ENCODE measurements at places on chromosomes 1 and 21.
A peak's percentile ranks its signal among the peaks of the same experiment; 100 is the strongest.

DNA sequence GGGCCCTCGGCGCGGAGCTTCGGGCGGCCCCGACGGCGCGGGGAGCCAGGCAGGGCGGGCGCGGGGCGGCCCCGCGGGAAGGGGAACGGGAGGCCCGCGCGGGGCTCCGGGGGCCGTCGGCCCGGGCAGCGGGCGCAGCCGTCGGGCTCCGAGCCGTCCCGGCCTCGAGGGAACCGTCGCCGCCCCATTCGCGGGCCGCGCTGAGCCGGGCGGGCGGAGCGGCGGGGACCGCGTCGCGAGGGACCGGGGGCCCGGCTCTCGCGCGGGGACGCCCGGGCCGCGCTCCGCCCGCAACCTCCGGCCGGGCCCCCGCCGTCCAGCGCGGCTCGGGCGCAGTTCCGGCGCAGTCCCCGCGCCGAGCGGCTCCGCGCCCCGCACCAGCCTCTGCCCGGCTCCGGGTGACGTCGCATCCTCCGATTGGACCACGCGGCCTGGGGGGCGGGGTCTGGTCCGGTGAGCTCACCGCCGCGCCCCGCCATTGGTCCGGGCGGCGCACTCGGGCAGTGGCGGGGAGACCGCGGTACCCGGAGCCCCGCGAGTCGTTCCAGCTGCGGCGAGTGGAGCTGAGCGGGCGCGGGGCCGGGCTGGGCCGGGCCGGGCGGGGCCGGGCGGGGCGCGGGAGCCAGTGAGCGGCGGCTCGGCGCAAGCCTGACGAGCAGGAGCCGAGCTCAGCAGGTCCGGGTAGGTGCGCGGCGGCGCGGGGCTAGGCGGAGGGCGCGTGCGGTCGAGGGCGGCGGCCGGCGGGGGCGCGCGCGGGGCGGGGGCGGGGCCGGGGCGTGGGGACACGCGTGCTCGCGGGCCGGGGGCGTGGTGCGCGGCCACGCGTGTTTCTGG is 66.7 kb upstream of the VAMP3 start:
- peak; percentile 95 for DNase-seq

- no peak for DNase-seq
These were observed 214.5 kb upstream of the CAMK1G start for GRCh38 chr1:209368864-209369598.

- no peak for DNase-seq
These were observed 38.2 kb downstream of the MRPL39 start for GRCh38 chr21:25569084-25569483.

DNA sequence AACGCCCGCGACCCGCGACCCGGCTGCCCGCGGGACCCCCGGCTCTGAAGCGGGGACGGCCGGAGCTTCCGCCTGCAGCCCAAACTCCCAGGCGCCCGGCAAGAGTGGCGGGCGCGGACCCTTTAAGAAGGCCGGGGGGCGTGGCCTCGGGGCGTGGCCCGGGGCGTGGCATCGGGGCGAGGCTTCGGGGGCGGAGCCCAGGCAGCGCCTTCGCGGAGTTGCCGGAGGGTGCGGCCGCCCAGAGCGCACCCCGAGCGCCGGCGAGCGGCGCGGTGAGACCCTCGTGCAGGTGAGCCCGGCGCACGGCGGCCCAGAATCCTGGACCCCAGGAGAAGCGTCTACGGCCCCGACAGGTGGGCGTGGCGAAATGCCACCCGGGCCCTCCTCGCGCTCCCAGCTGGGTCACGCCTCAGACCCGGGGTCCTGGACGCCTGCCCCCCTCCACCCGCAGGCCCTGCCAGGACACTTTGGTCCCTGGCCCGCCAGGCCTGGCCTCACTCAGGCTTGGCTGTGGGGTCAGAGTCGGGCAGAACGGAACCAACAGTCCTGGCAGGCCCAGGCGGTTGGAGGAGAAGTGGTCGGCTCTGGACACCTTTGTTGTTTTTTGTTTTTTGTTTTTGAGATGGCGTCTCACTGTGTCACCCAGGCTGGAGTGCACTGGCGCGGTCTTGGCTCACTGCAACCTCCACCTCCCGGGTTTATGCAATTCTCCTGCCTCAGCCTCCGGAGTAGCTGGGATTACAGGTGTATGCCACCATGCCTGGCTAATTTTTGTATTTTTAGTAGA is 14.4 kb downstream of the RNF223 start:
- peak; percentile 99 for DNase-seq

GRCh38 chr1:170749549-170749948 is 85.6 kb downstream of the PRRX1 start:
- DNase-seq = no peak

DNA sequence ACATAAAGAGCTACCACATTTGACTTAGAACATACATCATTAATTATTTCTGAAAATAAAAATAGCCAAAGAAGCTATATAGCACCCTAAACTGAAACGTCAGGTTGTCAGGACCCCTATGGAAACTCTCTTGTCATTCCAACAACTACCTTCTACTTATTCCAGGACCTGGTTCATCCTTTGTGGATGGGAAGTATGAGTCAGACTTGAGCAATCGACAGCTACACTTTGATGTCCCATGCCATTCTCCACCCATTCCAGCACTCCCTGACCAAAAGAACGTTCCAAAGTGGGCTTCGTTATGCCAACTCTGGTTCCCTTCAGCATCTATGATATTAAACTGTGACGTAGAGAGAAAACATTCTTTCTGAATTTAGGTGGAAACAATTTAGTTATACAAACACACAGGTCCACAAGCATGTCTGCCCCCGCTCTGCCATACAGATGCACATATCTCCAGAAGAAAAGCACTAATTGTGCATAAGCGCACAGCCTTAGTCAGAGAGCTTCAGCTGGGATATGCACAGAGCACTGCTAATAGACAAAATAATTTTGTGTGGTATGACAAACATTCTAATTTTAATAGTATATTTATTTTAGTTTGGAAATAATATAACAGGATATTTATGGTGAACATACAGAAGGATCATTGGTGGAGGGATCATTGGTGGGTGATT is 723.1 kb upstream of the B3GALT2 start:
- no peak for DNase-seq

GRCh38 chr1:157193702-157194391 is 55.7 kb upstream of the ETV3 start:
- peak; percentile 78 for DNase-seq

DNA sequence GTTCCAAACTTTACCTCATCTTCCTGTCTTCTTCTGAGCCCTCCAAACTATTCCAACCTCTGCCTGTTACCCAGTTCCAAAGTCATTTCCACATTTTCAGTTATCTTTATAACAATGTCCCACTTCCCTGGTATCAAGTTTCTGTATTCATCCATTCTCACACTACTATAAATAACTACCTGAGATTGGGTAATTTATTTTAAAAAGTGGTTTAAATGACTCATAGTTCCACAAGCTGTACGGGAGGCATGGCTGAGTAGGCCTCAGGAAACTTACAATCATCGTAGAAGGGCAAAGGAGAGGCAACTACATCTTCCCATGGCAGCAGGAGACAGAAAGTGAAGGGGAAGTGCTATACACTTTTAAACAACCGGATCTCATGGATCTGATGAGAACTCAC is 428.5 kb upstream of the RGS18 start:
- no peak for DNase-seq

GRCh38 chr1:53470155-53470554 is 11.0 kb downstream of the DMRTB1 start:
- peak; percentile 41 for DNase-seq

- no peak for DNase-seq
These were observed 42.7 kb downstream of the RGL1 start for GRCh38 chr1:183847641-183848040.

GRCh38 chr1:180251526-180252305 is 21.7 kb downstream of the LHX4 start:
- no peak for DNase-seq

GRCh38 chr1:224433701-224434672 is 610 bp downstream of the WDR26 start:
- peak; percentile 73 for DNase-seq

Measured in activated CD8-positive, alpha-beta memory T cell treated with anti-CD3 and anti-CD28 coated beads for 24 hours (primary cell).